LoVo (cell line): ENCODE measurements at places on chromosomes 3 and 15.

DNA sequence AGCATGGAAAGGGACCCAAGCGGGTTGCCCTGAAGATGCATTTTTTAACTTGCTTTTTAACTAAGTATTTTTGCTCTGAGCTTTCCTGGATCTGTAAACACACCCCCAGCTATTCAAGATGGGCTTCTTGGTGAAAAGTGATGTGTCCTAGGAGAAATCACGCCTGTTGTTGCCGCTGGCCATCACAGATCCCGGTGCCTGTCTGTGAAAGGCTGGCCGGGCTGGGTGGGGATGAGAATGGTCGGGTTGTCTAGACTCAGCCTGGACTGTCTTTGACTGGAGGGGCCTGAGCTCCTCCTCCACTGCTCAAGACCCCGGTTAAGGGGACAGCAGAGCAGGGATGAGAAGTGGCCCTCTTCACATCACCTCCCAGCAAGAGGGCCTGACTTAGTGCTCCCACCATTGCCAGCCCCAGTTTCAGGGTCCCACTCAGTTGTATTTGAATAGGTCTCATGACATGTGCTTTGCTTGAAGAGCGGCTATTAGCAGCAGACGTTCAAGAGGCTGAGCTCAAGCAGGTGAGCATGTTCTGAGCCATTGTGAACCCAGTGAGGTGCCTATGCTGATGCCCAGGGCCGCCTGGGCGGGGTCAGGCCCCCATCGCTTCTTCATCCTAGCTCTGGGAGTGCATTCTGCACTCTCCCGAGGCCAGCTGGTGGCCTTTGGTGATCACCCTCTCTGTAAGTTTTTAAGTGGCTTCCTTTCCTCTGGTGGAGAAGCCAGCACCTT lies 79.9 kb downstream of the IGF1R start:
- DNase-seq, result peak; percentile 6

- no peak for DNase-seq
Measured at GRCh38 chr3:197866035-197866434, 75.0 kb downstream of the LRCH3 start.

DNA sequence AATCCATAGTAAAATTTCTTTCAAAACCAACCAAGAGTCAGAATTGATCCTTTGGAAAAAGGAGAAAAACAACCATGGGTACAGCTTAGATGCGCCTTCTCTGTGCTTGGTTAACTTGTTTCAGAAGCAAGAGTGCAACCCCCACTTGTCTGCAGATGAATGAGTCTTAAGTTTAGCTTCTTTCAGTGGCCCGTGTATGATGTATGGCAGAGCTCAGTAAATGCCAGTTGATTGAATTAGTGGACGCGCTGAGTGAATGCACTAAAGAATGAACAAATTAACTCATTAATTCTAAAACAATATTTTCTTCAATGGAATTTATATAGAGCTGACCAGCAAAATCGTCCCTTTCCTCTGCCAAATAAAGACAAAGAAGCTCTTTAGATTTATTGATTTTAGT lies 67.0 kb upstream of the ARHGEF3 start:
- no peak for DNase-seq

DNA sequence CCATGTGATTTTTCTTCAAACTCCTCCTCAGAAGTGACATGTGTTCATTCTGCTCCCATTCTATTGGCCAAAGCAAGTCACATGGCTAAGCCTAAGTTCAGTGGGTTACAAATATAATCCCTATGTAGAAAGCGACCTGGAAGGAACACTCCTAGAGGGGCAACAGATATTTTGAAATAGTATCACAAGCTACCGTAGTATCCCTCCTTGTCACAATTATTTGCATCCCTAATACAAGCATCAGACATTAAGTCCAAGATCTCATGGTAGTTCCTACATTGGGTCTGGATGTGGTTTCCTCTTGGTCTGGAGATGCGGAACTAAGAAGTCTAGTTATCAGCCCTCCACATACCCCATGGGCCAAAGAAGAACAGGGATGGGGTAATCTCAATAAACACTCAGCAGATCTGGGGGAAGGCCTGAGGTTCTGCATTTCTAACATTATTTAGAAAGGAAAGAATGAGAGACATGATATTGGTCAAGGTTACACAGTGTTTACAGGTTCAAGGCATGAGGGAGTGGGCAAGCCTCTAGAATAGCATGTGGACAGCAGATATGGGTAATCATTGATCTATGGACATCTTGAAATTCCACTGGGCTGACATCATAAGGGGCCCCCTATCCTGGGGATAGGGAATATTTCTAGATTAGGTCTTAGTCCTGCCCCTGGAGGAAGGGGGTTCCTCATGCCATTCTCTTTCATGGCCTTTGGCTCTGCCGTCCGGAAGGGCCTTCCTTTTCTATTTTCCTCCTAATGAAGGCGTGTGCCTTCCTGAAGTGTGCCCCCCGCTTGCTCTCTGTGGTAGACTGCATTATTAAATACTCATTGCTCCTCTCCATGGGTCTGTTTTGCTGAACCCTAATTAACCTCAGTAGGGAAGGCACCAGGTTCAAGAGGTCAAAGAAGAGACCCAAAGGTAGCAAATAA lies 17.8 kb upstream of the ABHD2 start:
- no peak for DNase-seq

- no peak for DNase-seq
Measured at GRCh38 chr3:29176501-29176900, 104.4 kb upstream of the RBMS3 start.

- DNase-seq, result no peak
Measured at GRCh38 chr3:89859757-89860156, 752.3 kb downstream of the EPHA3 start.

- no peak for DNase-seq
Measured at GRCh38 chr3:192262001-192262400, 465.3 kb downstream of the FGF12 start.

DNA sequence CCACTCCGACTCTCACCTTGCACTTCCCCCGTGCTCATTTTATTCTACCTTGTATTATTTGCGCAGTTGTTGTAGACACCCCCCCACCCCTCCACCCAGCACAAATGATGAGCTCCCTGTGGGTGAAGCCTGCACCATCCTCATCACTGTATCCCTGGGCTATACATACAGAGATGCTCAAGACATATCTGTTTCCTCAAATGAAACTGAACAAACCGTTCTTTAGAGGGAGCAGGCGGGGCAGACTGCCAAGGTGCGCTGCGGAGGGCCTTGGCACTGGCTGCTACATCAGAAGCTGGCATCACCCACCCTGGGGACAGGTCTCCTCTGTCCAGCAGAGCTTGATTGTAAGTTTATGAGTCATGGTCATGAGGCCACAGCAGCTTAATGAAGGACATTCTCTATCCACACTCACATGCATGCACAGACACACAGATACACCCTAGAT lies 29.0 kb downstream of the ADCY5 start:
- DNase-seq, result no peak

- DNase-seq, result peak; percentile 53
Measured at GRCh38 chr15:56871185-56871584, 47.3 kb upstream of the TCF12 start.

- DNase-seq, result no peak
Measured at GRCh38 chr15:100759106-100759505, 120.5 kb upstream of the ALDH1A3 start.

- DNase-seq, result no peak
Measured at GRCh38 chr15:67508407-67508806, 12.5 kb upstream of the C15orf61 start.

GRCh38 chr3:167811031-167811430 lies 75.5 kb downstream of the SERPINI1 start:
- no peak for DNase-seq

- no peak for DNase-seq
Measured at GRCh38 chr3:116199063-116199462, 246.2 kb downstream of the LSAMP start.

- DNase-seq, result no peak
Measured at GRCh38 chr3:47239929-47240328, 42.7 kb downstream of the KIF9 start.

GRCh38 chr15:39896846-39897245 lies 23.2 kb downstream of the GPR176 start:
- DNase-seq, result no peak

DNA sequence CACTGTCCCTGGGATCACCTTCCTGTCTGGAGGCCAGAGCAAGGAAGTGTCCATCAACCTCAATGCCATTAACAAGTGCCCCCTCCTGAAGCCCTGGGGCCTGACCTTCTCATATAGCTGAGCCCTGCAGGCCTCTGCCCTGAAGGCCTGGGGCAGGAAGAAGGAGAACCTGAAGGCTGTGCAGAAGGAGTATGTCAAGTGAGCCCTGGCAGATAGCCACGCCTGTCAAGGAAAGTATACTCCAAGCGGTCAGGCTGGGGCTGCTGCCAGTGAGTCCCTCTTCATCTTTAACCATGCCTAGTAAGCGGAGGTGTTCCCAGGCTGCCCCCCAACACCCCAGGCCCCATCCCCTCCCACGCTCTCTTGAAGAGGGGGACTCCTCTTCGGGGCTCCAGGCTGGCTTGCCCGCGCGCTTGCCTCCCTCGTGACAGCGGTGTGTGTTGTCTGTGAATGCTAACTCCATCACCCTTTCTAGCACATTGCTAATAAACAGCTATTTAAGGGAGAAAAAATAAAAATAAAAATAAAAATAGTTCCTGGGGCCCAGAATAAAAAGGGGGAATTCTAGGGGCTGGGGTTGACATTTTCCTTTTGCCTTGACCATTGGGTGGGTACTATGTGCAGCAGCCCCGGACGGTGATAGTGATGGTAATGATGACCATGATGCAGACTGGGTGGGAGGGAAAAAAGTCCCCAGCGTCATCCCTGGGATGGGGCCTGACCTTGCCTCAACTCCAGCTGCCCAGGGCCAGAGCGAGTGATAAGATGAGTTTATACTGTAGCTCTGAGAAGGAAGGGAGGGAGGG lies 3.3 kb upstream of the ALAS1 start:
- DNase-seq, result no peak

DNA sequence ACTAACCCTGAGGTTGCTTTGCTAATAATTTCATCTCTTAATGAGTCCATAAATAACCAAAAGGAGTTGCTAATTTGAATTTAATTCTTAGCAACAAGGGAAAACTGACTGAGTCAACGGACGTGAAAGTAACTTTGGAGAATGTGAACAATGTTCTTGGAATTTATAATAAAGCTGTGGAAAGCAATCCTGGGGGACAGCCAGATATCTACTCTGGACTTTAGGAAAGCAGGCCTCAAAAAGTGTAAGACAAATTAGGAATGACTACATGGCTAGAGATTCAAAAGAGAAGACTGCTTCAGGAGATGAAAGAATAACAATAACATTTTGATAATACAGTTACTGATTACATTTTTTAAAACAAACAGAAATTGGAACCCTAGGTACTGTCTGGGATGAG lies 318.4 kb upstream of the COL8A1 start:
- DNase-seq, result no peak
